ENCODE measurements at places on chromosomes 12 and 14. TPM values are rescaled to one million over a fixed set of nuclear protein-coding genes. Genes with fewer than 3 reads are reported as not detected.

- no peaks in the 10 kb centered on the region for H3K36me3 ChIP-seq
- DNase-seq: no peak
- no peaks in the 10 kb centered on the region for H3K27me3 ChIP-seq
- no peaks in the 10 kb centered on the region for H3K4me1 ChIP-seq
Measured at GRCh38 chr12:127542931-127543330, 724.0 kb upstream of the TMEM132C start.

GRCh38 chr14:67426983-67427606 is 15.1 kb upstream of the PLEK2 start:
- no peak overlapping the region for H3K4me3 ChIP-seq
- DNase-seq: peak; percentile 76
- H3K27me3 ChIP-seq: peaks cover 6% of the 10 kb centered on the region

DNA sequence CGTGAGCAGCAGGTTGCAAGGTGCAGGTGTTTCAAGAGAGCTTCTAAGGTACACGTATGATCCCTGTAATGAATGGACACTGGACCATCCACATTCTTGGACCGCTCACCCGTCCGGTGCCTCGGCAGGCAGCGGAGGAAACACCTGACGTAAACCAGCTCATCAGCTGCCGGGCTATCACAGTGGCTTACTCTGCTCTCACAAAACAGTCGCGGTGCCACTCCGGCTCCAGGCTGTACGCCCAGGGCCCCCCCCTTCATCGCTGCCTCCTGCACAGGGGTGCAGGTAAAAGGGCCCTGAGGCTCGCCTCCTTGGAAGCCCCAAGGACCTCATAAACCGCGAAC is 436 bp downstream of the VPS33A start:
- H3K36me3 ChIP-seq: peaks cover 14% of the 10 kb centered on the region
- H3K27me3 ChIP-seq: no peaks in the 10 kb centered on the region
- H3K4me1 ChIP-seq: peaks cover 16% of the 10 kb centered on the region
- peak overlapping the region; percentile 87 for H3K4me3 ChIP-seq

- no peaks in the 10 kb centered on the region for H3K36me3 ChIP-seq
- H3K4me1 ChIP-seq: no peaks in the 10 kb centered on the region
- H3K27me3 ChIP-seq: 0 out of 3 replicates have a peak, but pooled peaks cover 2% of the 10 kb centered on the region
- no peak overlapping the region for H3K27ac ChIP-seq
- no peak for DNase-seq
Measured at GRCh38 chr12:131223791-131224225, 270.1 kb downstream of the ADGRD1 start.

DNA sequence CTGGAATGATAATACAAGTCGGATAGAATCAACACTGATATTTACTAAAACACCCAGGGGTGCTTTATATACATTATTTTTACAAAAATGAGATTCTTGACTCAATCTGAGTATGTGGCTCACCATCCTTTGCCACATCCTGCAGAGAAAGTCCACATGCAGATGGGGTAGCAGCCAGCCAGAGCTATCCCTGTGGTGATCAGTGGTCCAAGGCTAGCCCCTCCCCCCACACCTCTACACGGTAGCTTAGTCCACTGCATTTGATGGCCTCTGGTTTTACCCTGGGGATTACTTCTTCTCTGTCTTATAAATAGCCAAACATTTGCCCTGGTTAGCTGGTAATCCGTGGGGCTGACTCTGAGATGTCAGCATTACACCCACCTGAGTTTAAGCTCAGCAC is 28.1 kb upstream of the TTC7B start:
- H3K27ac ChIP-seq: no peak overlapping the region
- peaks cover 13% of the 10 kb centered on the region for H3K4me1 ChIP-seq
- H3K36me3 ChIP-seq: no peaks in the 10 kb centered on the region
- DNase-seq: no peak
- H3K27me3 ChIP-seq: peaks cover 5% of the 10 kb centered on the region
- H3K4me3 ChIP-seq: no peak overlapping the region

GRCh38 chr12:76156726-76157125 is 72.2 kb upstream of the NAP1L1 start:
- H3K27me3 ChIP-seq: no peaks in the 10 kb centered on the region
- H3K4me3 ChIP-seq: no peak overlapping the region
- H3K36me3 ChIP-seq: no peaks in the 10 kb centered on the region
- H3K4me1 ChIP-seq: 0 out of 2 replicates have a peak, but pooled peaks cover 4% of the 10 kb centered on the region
- no peak for DNase-seq

DNA sequence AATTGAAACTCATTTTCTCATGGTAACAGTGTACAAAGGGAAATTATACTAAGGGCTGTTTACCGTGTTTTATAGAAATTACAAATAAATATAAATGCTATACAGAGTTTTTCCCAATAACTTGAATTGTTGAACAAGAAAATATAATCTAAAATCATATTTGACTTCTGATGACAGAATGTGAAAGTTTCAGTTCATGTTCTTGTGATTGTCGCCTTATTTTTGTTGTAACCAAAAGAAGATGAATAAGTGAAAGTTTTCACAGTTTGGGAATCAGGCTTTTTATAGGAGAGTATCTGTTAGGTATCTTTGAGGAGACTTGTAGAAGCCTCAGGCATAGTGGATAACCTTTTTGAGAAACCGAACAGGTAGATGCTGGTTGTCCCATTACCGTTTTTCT is 28.1 kb downstream of the ANO6 start:
- H3K27me3 ChIP-seq: no peaks in the 10 kb centered on the region
- H3K4me1 ChIP-seq: no peaks in the 10 kb centered on the region
- H3K4me3 ChIP-seq: no peak overlapping the region

GRCh38 chr14:84856751-84857534 is 673.0 kb upstream of the FLRT2 start:
- H3K27ac ChIP-seq: no peak overlapping the region
- DNase-seq: no peak
- no peaks in the 10 kb centered on the region for H3K4me1 ChIP-seq
- no peaks in the 10 kb centered on the region for H3K27me3 ChIP-seq
- H3K4me3 ChIP-seq: no peak overlapping the region
- H3K36me3 ChIP-seq: no peaks in the 10 kb centered on the region

DNA sequence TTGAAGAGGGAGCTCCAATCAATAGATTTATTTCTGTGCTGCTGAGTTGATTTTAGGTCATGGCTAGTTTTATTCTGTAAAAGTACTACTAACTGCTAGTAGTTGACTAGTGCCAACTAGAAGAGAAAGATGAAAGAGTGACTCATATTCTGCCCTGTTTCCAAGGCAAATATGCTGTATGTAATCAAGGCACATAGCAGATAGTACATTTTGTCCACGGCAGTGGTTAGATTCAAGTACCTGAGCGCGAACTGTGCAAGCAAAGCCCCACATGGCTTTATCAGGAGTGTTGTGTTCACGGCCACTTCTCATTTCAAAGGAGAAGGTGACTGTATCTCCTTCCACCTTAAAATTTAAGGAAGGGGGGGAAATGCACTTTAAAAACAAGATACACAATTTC is 126.8 kb downstream of the TRAFD1 start:
- no peaks in the 10 kb centered on the region for H3K4me1 ChIP-seq
- no peaks in the 10 kb centered on the region for H3K27me3 ChIP-seq
- H3K4me3 ChIP-seq: no peak overlapping the region
- DNase-seq: no peak
- no peak overlapping the region for H3K27ac ChIP-seq
- peaks cover 10% of the 10 kb centered on the region for H3K36me3 ChIP-seq

GRCh38 chr12:114681116-114681871 is 2.7 kb downstream of the TBX3 start:
- no peaks in the 10 kb centered on the region for H3K27me3 ChIP-seq
- H3K27ac ChIP-seq: peak overlapping the region; percentile 96
- H3K36me3 ChIP-seq: peaks cover 10% of the 10 kb centered on the region
- peaks cover 52% of the 10 kb centered on the region for H3K4me1 ChIP-seq

DNA sequence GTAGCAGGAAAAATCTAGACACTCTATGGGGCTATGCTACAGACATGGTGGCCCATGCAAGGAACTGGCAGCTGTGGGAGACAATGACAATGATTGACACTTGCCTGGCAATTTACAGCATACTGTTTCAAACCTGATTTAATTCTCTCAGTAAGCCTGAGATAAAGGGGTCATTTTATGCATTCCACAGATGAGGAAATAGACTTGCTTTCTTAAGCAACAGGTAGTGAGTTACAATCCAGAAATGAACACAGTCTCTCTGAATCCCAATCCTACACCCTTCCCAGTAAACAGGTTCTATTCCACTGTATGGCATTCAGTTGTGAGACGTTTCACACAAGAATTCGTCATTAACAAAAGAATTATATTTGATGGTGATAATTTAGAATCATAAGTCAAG is 15.5 kb upstream of the PCNX1 start:
- H3K36me3 ChIP-seq: no peaks in the 10 kb centered on the region
- H3K27ac ChIP-seq: no peak overlapping the region
- peaks cover 4% of the 10 kb centered on the region for H3K27me3 ChIP-seq
- no peak for DNase-seq

GRCh38 chr14:23101986-23102625 is 2.7 kb downstream of the CIROP start:
- H3K4me3 ChIP-seq: no peak overlapping the region
- no peak overlapping the region for H3K27ac ChIP-seq
- H3K27me3 ChIP-seq: peaks cover 8% of the 10 kb centered on the region
- DNase-seq: no peak
- peaks cover 47% of the 10 kb centered on the region for H3K4me1 ChIP-seq
- H3K36me3 ChIP-seq: peaks cover 21% of the 10 kb centered on the region

DNA sequence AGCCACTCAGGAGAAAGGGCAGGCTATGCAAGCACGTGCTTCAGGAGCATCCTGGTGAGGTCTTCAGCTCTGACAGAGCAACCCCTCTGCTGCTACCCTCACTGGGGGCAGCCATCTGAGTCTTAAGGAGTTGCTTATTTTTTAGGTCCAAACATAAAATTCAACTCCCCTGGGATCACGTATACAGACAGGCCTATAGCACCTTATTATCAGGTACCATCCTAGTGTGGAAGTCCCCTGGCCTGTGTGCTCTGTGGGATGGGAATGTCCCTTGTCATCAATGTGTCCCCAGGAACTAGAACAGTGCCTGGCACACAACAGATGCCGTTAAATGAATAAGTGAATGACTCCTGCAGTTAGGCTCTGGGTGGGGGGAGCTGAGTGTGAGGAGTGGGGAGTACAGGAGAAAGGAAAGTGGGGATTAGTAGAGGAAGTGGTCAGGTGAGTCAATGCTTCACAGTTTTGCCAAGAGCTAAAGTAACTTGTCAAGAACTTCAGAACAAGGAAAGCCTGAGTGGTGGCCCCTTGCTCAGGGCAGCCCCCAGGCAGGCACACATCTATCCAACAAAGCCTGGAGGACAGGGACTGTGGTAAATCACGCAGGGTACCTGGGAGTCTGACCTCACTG is 33.5 kb downstream of the DAD1 start:
- H3K4me3 ChIP-seq: no peak overlapping the region
- no peak for DNase-seq
- H3K36me3 ChIP-seq: no peaks in the 10 kb centered on the region
- H3K4me1 ChIP-seq: peaks cover 47% of the 10 kb centered on the region
- H3K27me3 ChIP-seq: peaks cover 57% of the 10 kb centered on the region
- no peak overlapping the region for H3K27ac ChIP-seq

DNA sequence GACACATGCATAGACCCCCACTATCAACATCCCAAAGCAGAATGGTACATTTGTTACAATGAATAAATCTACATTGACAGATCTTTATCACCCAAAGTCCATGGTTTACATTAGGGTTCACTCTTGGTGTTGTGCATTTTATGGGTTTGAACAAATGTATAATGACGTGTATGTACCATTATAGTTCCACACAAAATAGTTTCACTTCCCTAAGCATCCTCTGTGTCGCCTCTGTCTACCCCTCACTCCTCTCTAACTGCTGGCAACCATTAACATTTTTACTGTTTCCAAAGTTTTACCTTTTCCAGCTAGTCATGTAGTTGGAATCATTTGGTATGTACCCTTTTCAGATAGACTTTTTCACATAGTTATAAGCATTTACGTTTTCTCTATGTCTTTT is 69.5 kb upstream of the LMO3 start:
- H3K27me3 ChIP-seq: no peaks in the 10 kb centered on the region
- DNase-seq: no peak
- no peaks in the 10 kb centered on the region for H3K36me3 ChIP-seq
- H3K27ac ChIP-seq: no peak overlapping the region
- no peaks in the 10 kb centered on the region for H3K4me1 ChIP-seq

GRCh38 chr12:4505376-4505986 is 33.2 kb upstream of the RAD51AP1 start:
- peaks cover 1% of the 10 kb centered on the region for H3K36me3 ChIP-seq
- H3K27me3 ChIP-seq: no peaks in the 10 kb centered on the region
- no peak overlapping the region for H3K4me3 ChIP-seq
- DNase-seq: no peak

Gene COX6A1
- total RNA-seq: 204 TPM

Gene HOXC9
- total RNA-seq: 1.1 TPM

Gene PYGL
- 110 TPM for total RNA-seq

Gene TRHDE
- total RNA-seq: not detected

Gene PLD4
- not detected for total RNA-seq

Gene TIMELESS
- total RNA-seq: 25.6 TPM
